NCI-H510A treated with DMSO at 0.1 percent for 48 hours (cell line): ENCODE measurements at places on chromosomes 6 and 20.
A peak's percentile ranks its signal among the peaks of the same experiment; 100 is the strongest.

DNA sequence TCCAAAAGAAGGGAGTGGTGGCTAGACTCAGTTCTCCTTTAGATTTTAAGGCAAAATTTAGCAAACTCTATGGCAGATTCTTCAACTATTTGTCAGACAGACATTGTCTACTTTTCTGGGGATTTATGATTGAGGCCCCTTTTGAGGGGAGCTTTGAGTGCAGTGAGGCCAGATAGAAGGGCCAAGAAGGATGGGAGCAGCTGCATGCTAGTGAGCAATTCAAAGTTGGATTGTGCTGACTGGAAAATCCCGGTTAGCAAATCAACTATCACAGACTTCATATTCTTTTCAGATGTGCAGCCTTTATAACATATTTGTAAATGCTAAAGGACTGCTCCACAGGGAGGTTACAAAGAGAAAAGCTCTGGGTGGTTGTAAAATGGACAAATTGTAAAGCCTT is 35.0 kb upstream of the ESR1 start:
- no peak for DNase-seq

GRCh38 chr20:740162-740561 is 28.1 kb downstream of the SLC52A3 start:
- no peak for DNase-seq

DNA sequence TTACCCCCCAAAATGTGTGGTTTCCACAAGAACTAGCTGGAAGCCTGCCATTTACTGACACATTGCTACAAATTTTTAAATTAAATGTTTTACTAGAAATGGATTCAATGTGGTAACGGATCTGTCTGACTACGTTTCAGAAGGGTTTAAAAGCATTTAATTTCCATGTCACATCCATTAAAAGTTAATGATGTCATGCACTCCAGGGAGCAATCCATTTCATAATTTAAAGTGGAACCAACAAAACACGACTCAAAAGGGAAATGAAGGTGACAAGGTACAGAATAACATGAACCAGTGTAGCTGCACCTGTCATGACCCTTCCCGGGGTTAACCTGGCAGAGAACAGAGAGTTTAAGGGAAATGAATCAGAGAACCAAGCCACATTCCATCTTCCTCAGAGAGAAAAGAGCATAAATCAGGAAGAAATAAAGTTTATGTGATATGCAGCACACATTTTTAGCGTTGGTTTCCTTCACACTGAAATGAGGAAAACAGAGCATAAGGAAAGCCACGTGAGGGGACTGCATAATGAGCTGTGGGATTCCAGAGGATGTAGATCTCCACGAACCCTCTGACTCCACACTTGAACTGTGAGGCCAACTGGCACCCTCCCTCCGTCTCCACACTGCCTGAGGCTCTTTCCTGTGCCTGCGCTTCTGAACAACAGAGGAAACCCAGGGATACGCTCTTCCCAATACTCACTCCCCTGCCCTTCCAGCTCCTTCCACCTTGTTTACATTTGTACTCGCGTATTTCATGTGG is 170.3 kb upstream of the AHI1 start:
- peak; percentile 15 for DNase-seq

GRCh38 chr6:55319961-55320695 is 7.1 kb upstream of the GFRAL start:
- DNase-seq = no peak

DNA sequence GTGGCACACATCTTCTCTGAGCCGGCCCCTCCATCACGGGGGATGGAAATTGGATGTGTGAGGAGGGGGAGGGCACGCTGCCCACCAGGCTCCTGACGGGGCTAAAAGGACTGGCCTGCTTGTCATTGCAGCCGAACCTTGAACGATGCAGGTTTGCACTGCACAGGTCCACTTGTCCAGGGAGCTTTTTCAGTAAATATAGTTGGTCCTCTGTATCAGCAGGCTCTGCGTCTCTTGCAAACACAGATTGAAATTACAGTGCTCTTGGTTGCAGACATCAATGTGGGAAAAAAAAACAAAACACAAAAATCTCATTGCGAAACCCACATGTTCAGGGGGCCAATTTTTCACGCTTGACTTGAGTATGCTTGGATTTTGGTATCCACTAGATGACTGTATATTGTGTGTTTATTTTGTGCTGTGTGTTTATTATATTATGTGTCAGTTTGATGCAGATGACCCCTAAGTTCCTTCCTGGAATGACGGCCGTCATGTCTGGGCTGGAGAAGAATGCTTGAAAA is 29.2 kb downstream of the ERMARD start:
- DNase-seq = no peak

DNA sequence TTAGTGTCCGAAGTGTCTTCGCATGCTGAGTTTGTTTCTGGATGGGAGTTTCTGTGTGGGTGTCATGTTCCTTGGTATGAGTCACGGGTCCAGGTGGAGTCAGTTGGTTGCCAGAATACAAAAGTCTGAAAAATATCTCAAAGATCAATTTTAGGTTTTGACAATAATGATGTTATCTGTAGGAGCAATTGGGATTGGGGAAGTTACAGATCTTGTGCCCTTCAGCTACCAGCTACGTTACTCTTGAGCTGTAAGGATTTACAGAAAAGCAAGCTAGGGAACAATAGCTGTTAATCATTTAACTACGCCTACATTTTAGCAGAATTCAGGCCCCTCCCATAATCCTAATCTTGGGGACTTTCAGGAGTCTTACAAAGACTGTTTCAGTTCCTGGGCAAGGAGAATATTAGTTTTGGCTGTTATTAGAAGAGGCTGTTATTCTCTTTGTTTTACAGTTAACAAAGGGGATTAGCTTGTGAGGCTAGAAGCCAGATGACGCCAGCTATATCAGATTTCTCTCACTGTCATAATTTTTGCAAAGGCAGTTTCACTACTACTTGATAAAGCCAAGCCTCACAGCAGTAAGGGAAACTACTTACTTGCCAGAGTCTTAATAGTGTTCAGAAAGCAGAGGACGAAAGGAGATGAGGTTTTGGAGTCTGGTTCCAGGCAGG is 15.4 kb upstream of the SLC22A16 start:
- no peak for DNase-seq

DNA sequence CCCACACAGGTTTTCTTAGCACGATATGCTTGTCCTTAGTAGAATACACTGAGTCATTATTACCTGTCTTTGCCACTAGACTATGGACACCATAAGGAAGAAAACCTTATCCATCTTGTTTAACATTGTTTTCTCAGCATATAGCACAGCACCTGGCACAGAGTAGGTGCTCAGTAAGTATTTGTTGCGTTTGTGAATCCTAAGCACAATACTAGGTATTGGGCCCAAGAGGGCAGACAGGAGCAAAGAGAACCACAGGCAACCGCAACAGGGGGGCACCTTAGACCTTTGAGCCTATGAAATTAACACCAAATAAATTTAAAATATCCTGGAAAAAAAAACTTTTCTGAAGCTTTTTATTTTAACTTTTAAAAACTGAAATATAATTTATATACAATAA is 3.7 kb upstream of the NCOA6 start:
- no peak for DNase-seq

DNA sequence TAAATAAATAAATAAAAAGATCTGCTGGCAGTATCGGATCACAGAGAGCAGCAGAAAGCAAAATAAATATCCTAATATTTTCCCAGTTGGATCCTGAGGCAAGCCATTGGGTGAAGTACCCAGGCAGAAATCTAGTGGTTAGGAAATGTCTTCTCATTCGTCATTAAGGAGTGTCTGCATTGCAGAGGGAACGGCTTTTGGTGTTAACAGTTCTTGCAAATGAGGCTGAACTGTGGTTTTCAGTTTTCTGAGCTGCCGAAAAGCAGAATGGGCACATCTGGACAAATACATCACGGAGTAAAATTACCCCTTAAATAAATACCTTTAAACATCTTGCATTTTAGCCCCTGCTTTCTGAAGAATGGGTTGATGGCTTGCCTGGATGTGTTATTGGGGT is 82.3 kb upstream of the MPC1 start:
- DNase-seq = no peak

DNA sequence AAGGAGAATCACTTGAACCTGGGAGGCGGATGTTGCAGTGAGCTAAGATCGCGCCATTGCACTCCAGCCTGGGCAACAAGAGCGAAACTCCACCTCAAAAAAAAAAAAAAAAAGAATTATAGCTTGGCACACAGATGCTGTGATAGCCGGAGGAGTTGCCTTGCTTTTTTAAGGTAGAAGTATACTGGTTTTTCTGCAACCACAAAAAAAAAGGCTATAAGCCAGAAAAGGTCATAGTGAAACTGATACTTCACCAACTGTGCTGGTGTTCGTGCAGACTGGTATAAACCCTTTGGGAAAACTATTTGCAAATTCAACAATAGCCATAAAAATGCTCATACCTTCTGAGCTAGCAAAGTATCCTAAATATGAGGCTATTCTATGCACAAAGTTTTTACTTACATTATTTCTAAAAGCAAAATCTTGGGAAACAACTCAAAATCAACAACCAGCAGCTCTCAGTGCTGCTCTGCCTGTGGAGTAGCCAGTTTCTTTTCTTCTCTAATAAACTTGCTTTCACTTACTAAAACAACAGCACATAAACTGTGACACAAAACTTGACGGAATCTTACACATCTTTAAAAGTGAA is 44.0 kb downstream of the B4GALT5 start:
- no peak for DNase-seq

- DNase-seq = no peak
These were observed 33.1 kb downstream of the SCAF8 start for GRCh38 chr6:154766288-154766687.

- DNase-seq = peak; percentile 45
These were observed 1.0 kb downstream of the IGF2R start for GRCh38 chr6:159969921-159970320.

GRCh38 chr20:64139199-64140060 is 24.8 kb upstream of the MYT1 start:
- DNase-seq = no peak

DNA sequence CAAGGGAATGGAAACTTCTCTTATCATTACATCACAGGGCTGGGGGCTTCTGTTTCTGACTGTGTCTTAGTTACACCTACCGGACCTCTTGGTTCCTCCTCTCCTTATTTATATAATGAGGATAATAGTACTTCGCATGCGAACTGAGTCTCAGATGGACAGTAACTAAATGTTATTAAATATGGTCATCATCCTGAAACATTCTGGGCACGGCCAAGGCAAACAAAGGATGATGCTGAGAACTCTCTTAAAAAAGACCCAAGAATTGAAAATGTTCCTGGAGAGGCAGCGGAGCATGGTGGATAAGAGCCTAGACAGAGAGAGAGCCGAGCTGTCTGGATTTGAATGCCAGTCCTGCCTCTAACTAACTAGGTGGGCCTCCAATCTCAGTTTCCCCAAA is 119.8 kb upstream of the SASH1 start:
- DNase-seq = no peak
